ENCODE measurements at places on chromosomes 1 and 21.
A peak's percentile ranks its signal among the peaks of the same experiment; 100 is the strongest.

DNA sequence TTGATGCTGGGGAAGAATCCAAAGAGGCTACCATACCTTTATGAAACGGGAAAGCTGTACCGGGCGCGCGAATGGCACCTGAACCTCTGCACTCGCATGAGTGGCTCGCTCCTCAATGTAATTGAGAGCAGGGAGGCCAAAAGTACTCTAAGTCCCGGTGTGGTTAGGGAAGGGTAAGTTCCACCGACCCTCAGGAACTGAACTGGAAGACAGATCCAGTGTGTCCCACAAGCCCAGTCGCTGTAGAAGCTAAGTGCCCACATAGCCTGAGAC is 1.0 kb downstream of the GATAD2B start:
- DNase-seq, result no peak

DNA sequence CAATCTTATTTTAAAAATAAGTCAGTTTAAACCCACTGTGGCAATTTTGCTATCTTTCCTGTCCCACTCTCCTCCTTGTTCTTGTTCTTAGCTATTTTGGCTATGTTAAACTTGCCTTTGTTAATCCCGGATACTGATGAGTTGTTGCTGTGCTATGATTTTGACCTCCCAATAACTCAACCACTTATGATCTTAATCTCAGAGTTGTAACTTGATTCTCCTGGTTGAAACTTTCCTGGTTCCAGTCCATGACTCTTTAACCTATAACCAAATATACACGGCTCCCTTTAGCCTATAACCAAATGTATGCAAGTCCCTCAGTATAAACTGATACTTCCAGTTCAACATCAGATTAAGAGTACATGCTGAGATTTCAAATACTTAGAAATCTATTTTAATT is 15.6 kb upstream of the ACADM start:
- DNase-seq, result no peak

- no peak for DNase-seq
Measured at GRCh38 chr1:100433563-100433962, 81.3 kb downstream of the CDC14A start.

DNA sequence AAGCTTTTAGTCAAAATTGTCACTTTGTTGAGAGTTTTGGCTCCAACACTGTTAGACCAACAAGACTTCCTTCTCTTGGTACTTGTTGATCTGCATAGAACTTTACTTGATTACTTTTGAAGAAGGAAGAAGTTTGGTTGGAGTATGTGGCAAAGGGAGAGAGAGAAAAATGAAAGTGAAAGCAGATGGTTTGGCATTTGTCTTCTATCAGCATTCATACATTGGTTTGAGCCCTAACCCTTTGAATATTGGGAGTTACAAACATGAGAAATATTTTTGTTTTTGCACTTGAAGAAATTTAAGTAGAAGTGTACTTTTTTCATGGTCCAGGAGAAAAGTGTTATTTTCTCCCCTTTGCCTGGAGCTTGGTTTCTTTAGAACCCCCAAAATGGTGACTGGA is 169.8 kb downstream of the ADGRL4 start:
- no peak for DNase-seq

GRCh38 chr21:46058431-46059145 is 39.3 kb upstream of the COL6A2 start:
- no peak for DNase-seq

DNA sequence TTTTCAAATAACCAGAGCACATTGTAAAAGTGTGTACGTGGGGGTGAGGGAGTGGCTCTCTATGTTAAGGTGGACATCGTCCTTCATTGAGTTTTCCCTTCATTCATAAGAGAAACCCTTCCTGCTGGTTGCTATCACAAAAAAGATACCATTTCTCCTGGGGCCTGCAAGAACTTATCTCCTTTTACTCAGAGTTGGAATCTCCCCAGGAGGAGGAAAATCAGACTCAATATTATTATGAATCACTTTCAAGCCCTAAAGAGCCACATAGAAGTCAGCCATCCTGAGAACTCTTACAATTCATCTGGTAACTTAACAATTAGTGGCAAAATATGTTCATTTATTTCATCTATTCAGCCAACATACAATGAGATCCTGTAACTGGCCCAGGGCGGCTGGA is 27.1 kb upstream of the TGFBR3 start:
- DNase-seq, result no peak

DNA sequence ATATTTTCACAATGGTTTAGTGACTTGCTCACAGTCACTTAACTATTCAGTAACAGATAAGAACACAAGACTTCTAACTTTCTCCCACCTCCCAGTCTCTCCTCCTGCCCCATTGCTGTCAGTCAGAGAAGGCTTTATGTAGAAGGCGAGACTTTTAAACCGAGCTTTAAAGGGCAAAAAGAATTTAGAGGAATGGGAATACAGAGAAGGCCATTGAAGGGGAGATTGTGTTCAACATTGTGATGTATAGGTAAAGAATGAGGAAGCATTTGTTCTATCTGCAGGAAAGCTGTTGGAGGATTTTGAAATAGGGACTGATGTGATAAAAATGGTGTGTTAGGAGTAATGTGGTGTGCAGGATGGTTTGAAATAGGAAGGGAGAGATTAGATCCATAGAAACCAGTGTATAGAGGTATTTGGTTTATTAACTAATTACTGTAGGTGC is 7.3 kb downstream of the POU2F1 start:
- no peak for DNase-seq

- no peak for DNase-seq
Measured at GRCh38 chr1:23585321-23586022, 26.2 kb upstream of the ID3 start.

- no peak for DNase-seq
Measured at GRCh38 chr1:153937331-153937730, 9.2 kb downstream of the DENND4B start.

DNA sequence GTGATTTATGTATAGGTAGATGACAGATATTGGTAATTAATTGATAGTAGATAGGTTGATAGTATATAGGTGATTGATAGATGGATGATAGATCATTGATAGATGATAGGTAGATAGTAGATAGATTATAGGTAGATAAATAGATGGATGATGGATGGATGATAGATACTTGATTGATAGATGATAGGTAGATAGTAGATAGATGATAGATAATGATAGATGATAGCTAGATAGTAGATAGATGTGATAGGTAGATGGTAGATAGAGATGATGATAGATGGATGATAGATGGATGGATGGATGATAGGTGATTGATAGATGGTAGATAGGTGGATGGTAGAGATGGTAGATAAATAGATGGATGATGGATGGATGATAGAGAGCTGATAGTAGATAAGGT is 62.0 kb upstream of the SAMD11 start:
- no peak for DNase-seq

DNA sequence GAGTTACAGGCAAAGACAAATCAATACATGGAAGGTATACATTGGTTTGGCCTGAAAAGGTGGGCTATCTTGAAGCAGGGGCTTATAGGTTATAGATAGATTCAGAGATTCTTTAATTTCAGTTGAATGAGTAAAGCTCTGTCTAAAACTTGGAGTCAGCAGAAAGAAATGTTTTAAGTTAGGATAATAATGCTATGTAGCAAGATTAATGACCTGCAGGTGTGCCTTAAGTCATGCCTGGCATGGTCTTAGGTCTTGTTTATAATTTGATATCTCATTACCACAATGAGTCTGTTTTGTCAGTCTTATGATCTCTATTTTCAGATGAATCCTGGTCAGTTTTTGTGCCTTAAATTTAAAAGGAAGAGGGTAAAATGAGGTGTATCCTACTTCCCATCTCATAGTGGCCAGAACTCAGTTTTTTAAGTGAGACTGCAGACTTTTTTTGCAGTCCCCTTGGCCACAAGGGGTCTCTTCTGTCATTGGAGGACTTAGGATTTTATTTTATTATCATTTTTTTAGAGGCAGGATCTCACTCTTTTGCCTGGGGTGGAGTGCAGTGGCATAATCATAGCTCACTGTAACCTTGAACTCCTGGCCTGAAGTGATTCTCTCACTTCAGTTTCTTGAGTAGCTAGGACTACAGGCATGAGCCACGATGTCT is 21.3 kb upstream of the PGBD2 start:
- DNase-seq, result no peak

DNA sequence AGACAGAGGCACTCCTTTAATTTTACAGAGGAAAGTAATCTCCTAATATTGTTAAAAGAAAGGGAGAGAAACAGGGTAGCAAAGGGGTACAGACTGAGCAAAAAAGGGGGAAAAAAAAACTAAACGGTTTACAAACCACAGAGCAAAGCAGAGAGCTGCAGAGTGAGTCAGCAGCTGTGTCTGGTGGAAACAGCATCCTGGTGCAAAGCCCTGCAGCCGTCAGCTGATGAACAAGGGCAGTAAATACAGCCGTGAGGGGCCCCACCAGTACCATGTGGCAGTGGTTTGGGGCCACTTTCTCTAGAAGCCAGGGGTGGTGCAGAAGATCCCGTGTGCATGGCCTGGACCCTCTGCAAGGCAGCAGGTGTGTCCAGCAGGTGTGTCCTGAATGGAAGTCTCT is 111.3 kb downstream of the ERG start:
- no peak for DNase-seq

GRCh38 chr1:172145656-172146055 is 274.8 kb upstream of the C1orf105 start:
- DNase-seq, result no peak

DNA sequence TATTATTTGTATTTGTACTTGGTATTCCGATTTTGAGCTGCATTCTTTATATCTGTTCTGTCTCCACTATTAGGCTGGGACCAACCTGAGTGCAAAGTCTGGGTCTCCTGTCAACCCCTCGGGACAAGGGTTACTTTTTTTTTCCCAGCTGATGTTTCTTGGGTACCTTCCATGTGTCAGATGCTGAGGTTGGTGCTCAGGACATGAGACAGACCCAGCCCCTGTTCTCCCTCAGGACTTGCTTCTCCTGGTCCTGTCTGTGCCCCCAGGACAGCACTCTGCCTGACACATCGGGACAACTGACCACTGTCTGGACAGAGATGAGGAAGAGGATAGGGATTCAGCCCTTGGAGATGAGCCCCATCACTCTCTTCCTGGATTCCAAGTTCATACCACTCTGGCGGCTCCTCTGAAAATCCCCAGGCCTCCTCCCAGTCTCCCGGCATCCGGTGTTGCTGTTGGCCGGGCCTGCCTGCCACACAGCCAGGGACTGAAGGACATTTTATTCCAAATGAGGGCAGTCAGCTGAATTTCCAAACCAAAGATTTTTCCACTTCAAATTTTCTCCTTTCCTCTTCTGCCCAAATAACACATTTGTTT is 55.6 kb upstream of the FMOD start:
- no peak for DNase-seq

- no peak for DNase-seq
Measured at GRCh38 chr1:162840250-162840839, 20.6 kb downstream of the CCDC190 start.

DNA sequence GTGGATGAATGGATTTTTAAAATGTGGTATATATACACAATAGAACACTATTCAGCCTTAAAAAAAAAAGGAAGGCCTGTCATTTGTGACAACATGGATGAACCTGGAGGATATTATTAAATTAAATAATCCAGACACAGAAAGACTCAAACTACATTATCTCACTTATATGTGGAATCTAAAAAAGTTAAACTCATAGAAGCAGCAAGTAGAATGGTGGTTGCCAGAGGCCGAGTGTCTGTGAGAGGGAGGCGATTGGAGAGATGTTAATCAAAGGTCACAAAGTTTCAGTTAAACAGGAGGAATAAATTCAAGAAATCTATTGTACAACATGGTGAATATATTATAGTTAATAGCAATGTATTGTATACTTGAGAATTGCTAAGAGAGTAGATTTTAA is 39.7 kb downstream of the ZC3H11B start:
- no peak for DNase-seq

GRCh38 chr1:44010935-44011471 is 19.6 kb downstream of the CCDC24 start:
- DNase-seq, result no peak

GRCh38 chr1:23732363-23733224 is 10.7 kb upstream of the ELOA start:
- no peak for DNase-seq

DNA sequence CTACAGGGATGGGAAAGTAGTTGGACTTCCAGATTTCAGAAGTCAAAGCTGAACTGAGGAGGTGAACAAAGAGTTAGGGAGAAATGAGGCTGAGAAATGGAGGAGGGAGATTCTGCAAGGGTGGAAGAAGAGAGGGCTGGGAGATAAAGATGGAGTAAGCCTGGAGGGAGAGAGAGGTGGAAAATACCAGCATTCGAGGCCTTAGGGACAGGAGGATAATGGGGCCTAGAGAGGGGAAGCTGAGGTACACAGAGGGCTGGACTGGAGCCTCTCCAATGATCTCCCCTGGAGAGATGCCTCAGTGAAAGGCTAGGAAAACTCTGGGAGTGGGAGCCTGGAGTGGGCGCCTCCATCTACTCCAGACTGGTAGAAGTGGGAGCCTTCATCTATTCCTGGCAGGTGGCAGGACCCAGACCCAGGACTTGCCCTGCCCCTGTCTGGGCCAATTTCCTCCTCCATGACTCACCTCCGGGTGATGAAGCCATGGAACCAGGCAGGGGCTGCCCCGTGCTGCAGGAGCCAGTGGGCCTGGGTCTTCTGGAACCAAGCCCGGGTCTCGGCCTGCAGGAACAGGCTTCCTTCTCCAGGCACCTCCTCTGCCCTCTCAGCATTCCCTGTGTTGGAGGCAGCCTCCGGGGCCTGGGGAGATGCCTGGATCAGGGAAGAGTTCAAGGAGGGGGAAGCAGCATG is 1.9 kb downstream of the SH2D2A start:
- peak; percentile 39 for DNase-seq

GRCh38 chr1:211735208-211736170 is 60.1 kb upstream of the NEK2 start:
- no peak for DNase-seq

DNA sequence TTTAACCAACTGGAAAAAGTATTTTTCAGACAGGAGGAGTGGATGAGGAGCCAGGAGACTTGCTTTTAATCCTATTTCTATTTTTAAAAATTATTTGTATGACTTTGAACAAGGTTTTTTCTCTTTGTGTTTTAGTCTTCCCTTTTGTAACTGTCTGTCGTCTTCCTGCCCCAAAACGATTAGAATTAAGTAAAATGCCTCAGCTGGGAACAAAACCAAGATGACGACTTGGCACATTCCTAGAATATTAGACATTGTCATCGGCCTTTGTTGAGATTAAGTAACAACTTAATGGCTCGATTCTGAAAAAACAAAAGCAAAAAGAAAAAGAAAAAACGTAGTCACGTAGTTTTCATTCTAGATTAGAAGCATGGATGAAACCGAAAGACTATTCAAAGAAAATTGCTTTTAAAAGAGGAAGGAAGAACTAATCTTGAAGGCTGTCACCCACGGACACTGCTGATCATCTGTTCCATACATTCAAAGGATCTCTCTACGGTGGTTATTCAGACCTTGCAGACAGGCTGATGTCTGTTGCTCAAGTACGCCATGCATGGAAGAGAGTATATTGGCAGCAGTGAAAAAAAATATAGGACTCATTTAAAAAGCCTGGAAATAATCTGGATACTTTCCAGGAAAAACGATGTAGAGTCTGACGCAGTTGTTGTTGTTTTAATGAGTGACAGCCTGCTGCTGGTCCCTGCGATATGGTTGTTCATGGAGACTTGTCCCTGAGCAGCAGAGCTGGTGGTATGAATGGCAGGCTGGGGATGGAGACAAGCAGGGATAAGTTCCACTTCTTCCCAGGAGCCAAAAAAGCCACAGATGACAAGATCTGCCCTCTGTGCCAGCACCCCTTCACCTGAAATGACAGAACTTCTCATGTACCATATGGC is 16.8 kb downstream of the GNG4 start:
- no peak for DNase-seq

GRCh38 chr1:33379631-33380354 is 51.1 kb downstream of the PHC2 start:
- no peak for DNase-seq

GRCh38 chr1:45945426-45945825 is 142.0 kb downstream of the MAST2 start:
- DNase-seq, result no peak
